GM04504 (cell line): ENCODE measurements at places on chromosomes 3 and 15.

GRCh38 chr15:42090781-42091180 lies 3.6 kb downstream of the PLA2G4D start:
- no peak for DNase-seq

DNA sequence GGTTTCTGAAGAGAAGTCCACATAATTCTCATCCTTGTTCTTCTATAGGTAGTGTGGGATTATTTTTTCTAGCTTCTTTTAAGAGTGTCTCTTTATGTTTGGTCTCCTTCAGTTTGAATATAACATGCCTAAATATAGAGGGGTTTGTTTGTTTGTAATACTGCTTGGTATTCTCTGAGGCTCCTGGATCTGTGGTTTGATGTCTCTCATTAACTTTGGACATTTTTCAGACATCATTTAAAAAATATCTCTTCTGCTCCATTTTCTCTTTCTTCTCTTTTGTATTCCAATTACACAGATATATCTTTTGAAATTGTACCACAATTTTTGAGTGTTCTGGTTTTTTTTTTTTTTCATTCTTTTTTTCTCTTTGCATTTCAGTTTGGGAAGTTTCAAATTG lies 113.1 kb downstream of the ARNT2 start:
- DNase-seq: no peak

DNA sequence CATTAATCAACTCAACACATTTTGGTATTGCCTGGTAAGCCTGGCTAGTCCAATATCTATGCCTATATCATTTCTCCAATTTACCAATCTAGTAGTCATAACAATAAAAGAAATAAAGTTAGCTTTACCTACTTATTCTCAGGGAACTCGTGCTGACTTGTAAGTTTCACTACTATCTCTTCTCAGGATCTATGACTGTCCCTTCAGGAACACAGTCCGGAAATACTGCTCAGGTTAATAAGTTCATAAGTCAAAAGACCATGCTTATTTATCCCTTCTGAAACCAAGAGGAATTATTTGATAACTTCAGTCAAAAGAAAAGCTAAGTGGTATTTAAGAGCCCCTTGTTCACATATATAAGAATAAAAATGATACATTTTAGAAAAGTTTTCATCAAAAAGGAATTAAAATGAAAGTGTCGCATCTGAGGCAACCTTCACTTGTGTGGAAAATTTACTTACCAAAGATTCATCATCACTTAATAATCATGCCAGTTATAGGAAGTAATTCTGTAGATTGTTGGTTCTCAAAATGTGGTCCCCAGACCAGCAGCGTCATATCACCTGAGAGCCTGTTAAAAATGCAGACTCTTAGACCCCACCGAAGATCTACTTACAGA lies 15.5 kb upstream of the THRB start:
- no peak for DNase-seq

DNA sequence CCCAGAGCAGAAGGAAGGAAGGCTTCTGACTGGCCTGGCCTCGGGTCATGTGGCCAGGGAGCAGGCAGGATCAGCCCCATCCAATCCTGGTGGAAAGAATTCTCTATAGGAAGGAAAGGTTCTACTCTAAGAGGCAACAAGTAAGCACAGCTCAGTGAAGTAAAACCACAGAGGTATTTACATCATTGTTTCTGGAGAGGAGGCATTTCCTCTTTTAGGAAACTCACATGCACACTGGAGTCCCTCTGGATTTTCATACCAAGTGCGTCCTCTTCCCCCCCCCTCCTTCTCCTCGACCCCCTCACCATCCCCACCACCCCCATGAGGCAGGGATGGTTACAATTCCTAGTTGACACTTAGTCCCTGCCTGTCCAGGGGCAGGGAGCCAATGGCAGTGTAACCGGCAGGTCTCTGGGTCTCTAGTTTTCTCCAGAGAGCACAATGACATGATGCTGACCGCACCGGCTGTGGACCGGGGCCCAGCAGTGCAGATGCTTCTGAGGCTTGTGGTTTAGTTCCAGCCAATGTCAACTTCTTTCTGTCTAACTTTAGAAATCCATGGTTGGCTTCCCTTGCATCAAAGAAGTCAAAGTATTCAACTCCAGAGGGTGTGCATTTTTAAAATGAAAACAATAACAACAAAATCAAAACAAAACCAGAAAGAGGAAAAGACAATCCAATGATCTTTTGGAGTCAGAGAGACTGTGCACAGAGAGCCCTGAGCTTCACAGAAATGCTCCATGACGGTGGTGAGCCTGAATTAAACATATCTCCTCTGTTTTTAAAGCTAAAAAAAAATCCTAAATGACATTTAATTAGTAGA lies 230.3 kb upstream of the TLE3 start:
- peak; percentile 59 for DNase-seq

- DNase-seq: no peak
These were observed 17.3 kb upstream of the SOX14 start for GRCh38 chr3:137746808-137747207.

DNA sequence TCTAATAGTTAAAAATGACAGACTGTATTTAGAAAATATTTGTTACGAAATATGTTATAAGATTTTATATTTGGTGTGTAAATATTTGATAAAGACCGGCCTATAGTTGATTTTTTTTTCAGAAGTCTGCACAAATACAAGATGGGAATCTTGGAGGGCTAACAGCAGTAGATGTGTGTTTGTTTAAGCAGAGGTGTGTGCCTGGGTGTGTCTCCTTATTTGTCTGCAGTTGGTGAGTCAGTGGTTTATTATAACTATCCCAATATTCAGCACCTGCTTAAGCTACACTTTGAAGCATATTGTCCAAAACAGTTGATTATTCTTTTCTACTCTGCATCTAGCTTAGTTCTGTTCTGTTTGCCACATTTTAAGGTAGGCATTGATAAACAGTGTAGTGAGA lies 12.4 kb downstream of the GLCE start:
- no peak for DNase-seq

GRCh38 chr3:195596765-195597171 lies 13.0 kb upstream of the APOD start:
- no peak for DNase-seq

- no peak for DNase-seq
These were observed 69.6 kb downstream of the APBA2 start for GRCh38 chr15:28955160-28955992.

DNA sequence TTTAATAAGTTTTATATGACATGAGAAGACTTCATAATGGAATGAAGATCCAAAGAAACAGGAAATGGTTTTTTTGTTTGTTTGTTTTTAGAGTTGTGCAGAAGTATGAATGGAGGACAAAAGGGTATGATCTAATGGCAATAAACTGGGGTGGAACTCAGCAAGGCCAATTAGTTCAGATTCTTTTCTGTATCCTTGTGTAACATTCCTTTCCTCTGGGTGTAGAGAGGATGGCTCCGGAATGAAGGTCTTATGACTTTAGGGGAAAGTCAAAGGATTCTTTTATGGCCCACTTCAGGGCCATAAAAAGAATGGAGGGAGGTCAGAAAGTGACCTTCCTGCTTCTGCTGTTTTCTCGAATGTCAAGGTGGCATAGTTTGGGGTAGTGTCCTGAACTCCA lies 152.6 kb downstream of the DPH6 start:
- peak; percentile 18 for DNase-seq

- DNase-seq: no peak
These were observed 213.2 kb downstream of the PDZRN3 start for GRCh38 chr3:73411545-73411944.

- no peak for DNase-seq
These were observed 91.9 kb downstream of the RORA start for GRCh38 chr15:61137105-61137792.

DNA sequence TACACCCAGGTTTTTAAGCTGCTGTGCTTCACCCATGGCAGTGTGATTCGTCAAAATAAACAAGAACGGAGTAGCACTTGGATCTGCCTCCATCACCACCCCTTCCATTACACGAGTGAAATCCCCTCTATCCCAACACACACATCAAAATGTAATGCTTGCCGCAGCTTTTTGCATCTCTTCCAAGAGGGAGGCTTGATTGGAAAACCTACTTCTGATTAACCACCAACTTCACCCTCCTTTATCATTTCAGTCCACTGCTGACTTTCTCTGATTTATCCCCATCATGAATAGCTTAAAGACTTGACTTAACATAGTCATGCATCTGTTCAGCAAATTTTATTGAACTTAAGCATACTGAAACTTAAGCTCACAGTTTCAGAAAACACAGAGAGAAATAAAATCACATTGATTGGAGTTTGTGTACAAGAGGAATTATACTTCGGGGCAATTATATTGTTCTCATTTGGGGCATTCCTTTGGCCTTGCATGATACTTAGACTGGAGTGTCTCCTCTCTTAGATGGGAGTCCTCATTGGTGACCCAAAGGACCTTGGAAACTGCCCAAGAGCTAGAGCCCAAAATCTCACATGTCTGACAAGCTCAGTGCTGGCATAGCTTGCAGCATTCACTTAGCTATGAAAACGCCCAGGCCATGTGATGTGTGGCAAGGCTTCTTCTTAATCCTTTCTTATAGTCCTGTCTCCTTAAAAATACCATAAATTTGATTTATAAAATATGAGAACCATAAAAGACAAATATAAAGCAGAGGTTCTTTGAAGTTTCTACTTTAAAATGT lies 124.3 kb upstream of the UMPS start:
- no peak for DNase-seq

DNA sequence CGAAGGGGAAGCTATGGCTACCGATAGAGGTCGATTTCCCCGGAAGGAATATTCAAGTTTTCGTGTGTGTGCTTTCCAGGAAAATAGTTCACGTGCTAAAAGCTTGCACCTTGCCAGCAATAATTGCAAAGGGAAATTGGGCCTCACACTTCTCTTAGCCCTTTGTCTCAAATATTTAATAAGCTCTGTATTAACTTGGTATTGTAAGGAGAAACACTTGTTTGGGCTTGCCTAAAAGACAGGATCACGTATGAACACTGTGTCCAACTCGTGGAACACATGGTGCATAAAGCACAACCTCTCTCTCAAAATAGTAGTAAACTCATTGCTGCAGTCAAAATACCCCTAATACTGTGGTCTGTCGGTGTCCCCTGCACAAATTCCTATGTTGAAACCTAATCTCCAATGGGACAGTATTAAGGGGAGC lies 352 bp upstream of the TMF1 start:
- DNase-seq: no peak

GRCh38 chr3:153404157-153404556 lies 242.1 kb downstream of the RAP2B start:
- no peak for DNase-seq

DNA sequence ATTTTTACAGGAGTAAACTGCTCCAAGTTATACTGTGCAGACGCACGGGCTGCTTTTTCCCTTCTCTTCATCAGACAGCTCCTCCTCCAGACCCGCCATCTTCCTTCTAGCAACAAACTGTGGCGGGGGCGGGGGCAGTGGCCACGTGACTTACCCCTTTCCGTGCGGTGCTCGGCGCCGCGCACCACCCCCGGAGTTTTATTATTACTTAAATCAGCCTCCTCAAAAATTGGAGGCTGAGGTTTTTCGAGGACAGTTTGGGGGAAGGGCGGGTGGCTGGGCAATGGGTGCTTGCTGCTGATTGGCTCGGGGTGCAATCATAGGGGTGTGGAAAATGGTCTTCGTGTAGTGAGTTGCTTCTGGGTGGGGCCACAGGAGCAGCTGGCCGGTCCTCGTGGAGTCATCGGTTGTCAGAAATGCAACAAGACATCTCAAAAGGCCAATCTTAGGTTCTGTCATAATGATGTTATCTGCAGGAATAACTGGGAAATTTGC lies 77.1 kb upstream of the MFGE8 start:
- no peak for DNase-seq

GRCh38 chr15:92886815-92887214 lies 13.3 kb upstream of the CHD2 start:
- no peak for DNase-seq

DNA sequence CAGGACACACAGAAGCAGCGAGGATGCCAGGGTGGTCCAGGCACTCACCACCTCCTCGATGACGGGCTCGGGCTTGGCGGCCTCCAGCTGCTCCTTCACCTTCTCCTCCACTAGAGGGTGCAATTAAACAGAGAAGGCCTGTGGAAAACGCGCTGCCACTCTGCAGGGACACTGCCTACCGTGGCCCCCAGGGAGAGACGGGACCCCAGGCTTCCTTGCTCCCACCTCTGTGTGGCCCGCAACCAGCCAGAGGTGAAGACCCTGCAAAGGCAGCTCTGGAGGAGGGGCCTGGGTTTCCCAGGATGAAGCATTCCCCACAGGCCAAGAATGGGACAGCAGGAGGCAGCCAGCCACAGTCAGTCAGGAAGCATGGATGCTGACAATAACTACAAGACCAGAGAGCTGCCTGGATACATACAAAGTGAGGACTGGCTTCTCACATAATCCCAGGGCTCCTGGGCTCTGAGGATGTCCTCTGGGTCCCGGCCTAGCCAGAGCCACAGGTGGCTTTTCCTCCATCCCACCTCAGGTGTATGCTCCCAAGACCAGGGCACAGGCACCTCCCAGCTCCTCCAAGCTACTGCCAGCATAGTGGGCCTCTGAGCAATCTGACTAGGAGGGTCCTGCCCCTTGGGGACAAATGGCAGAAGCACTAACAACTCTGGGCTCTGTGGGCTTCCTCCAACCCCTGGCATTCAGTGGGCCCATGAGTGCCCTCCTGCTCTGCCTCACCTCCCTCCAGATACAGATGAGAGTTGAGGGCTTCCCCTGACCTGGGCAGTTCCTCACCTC lies 46.2 kb downstream of the PTH1R start:
- DNase-seq: no peak

GRCh38 chr3:81620849-81621248 lies 140.6 kb downstream of the GBE1 start:
- DNase-seq: no peak

GRCh38 chr3:188322135-188322887 lies 168.4 kb downstream of the LPP start:
- DNase-seq: no peak

- DNase-seq: no peak
These were observed 17.4 kb upstream of the RPUSD3 start for GRCh38 chr3:9861201-9861600.

DNA sequence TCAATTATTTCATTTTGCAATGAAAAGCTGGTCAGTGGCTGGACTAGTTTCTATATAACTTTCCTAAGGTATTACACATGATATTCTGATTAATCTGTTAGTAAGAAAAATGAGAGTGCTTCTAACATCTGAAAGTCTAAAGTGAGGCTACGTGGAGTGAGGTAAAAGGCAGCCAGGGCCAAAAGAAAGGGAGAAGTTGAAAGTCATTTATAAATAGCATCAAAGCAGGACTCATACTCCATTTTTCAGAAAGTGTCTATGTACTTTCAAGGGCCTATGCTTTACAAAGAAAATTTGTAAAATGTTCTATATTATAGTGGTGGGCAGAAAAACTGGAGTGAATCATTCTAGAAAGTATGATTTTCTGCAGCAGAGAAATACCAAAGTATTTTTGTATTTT lies 80.0 kb downstream of the CSNK1G1 start:
- no peak for DNase-seq
